Stimulated activated CD8-positive, alpha-beta memory T cell treated with anti-CD3 and anti-CD28 coated beads, Interleukin-4, amount 100 ng/mL, for 1 hour (primary cell): ENCODE measurements at places on chromosomes 3 and 15.

DNA sequence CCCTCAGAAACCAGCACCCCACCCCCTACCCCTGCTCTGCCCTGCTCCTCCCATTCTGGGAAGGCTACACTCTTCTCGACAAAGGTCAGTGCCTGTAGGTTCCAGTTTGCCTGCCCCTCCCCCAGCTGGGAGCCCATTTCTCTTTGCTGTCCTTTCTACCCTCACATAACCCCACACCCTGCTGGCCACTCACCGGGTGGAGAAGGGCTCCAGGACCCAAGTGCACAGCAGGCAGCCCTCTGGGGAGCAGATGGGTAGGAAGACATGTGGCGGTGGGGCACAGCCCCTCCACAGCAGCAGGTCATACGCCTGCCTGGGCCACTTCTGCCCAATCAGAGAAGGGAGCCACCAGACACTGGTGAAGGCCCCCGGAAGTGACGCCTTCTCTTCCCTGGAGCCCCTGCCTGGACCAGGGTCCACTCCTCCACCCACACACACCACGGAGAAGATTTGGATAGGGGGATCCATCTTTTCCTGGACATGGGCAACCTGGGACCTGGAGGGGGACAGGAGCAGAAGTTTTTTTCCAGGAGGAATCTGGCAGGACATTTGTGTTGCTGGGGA lies at the start of gene THPO:
TSS of gene THPO (minus strand) at position 326 of the 564 bp plus-strand sequence. CDS start 1,948 bp downstream, outside the sequence.
- no peak for DNase-seq

DNA sequence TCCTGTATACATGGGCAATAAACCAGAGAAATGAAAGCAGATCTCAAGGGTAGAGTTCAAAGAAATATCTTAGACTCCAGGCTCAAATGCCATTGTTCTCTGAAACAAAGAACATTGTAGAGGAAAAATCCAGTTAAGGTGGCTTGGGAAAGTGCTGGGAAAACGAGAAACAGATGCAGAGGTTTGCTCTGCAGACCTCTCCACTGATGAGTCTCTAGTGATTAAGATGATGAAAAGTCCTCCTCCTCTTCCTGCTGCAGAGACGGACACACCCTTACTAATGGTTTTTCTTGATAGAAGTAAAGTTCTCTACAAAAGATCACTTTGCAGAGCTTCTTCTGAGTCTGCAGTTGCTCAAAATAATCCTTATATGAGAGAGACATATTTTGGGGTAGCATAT lies 264.7 kb downstream of the GABRG3 start:
- DNase-seq, result no peak

- no peak for DNase-seq
These were observed 214.6 kb upstream of the STAC start for GRCh38 chr3:36165509-36166290.

DNA sequence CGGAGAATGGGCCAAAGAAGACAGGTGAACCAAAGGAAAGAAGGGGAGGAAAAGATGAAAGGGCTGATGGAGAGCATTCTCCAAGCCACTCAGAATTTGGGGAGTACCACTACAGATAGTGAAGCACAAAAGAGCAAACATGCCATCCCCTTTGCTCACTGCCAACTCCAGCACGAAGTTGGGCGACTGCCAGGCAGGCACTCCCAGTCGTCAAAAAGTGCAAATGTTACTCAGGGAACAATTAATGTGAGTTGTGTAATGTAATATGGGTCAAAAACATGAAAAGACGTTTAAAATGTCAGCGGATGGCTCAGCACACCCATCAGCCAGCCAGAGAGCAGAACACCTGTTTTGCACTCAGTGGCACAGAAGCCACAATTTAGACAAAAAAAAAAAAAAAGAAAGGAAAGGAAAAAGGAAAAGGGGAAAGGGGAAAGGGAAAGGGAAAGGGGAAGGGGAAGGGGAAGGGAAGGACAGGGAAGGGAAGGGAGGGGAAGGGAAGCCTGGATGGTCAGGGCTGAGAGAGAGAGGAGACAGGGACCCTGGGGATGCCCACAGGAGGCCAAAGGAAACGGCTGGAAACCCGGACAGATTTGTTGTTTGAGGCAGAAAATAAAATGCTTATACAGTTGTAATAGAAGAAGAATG lies 82.7 kb downstream of the COL8A1 start:
- no peak for DNase-seq

GRCh38 chr3:16944356-16944755 lies 59.6 kb downstream of the PLCL2 start:
- no peak for DNase-seq
